ENCODE measurements at places on chromosomes 5 and 9. TPM values are rescaled to one million over a fixed set of nuclear protein-coding genes. Genes with fewer than 3 reads are reported as not detected.

GABRA6 gene
- not detected for total RNA-seq

OR1Q1 gene
- total RNA-seq: not detected

DNA sequence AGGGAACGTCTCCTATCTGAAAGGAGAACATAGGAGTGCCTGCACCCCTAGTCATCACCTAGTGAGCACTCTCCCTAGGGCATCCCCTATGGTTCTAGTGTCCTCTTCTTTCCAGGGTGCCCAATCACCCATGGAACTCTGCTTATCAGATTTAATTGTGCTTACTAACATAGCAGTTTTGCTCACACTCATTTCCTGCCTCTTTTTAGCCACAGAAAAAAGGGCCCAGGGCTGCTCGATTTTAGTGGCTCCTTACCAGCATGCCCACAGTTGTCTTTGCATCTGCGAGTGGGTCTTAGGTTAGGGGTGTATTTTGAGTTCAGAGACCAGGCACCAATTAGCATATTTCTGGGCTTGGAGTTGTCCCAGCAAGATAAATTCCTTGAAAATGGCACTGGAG, 1110.2 kb downstream of the TAF11L14 start:
- DNase-seq: no peak

MAT2B gene
- total RNA-seq: 107 TPM

DOCK8 gene
- not detected for total RNA-seq

ANKDD1B gene
- total RNA-seq: not detected

GRCh38 chr5:133830911-133831310, 137.5 kb downstream of the C5orf15 start:
- DNase-seq: no peak

- DNase-seq: peak; percentile 15
Measured at GRCh38 chr9:137820161-137820855, 57.3 kb upstream of the CACNA1B start.

DNA sequence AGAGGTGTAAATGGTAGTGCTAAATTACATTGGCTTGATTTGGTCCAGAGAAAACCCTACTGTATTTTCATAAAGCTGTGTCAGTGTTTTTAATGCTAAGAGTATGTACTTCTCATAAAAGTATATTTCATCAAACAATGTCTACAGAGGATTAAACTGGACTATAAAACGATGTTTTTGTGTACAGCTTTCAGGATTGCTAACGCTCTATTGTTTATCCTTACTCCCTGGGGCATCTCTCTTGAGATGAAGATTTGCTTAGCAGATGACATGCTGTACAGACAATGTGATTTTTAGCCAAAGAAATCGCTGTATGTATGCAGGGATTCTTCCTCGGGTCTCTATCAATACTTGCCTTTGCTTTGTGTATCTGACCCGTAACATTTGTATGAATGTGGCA, 216.0 kb downstream of the FBXL7 start:
- DNase-seq: no peak

SLC6A3 gene
- not detected for total RNA-seq

- DNase-seq: no peak
Measured at GRCh38 chr5:105917189-105917588, 1753.5 kb downstream of the EFNA5 start.

- DNase-seq: peak; percentile 16
Measured at GRCh38 chr5:97425511-97425910, 242.5 kb upstream of the RIOK2 start.

DNA sequence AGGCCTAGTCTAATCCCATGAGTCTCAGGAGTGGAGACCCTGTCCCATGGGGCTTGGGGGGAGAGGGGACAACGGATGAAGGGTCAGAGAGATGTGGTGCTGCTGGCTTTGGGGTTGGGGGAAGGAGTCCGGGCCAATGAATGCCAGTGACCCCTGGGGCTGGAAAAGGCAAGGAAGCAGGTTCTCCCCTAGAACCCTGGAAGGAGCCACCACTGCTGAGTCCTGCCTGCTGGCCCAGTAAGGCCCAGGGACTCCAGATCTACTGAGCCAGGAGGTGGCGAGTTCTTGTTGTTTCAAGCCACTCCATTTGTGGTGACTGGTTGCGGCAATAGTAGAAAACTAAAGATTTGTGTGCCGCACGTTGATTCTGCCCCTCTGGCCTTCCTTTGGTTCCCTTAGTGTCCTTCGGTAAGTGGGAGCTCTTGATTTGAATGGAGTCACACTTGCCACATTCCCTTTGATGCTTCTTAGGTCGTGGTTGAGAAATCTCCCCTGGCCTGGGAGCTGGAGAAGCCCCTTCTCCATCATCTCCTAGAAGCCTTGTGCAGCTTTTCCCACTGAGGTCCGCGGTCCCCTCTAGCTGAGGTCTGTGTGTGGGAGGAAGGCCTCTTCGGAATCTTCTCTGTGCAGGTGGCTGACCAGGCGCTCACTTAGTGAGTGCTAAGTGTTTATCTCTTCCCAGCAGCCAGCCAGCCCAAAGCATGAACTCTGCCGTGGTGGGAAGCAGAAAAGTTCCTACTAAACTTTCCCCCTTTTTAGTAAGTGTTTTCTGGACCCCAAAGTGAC, 9.0 kb downstream of the FCN1 start:
- DNase-seq: no peak

All from IMR-90 (cell line).